ENCODE measurements at places on chromosomes 1 and 21. TPM values are rescaled to one million over a fixed set of nuclear protein-coding genes. Genes with fewer than 3 reads are reported as not detected.

FLG2 gene
- not detected for total RNA-seq

APP gene
- 395 TPM for total RNA-seq

BSND gene
- not detected for total RNA-seq

FAM167B gene
- total RNA-seq: 2.3 TPM

SLAMF6 gene
- total RNA-seq: 0.69 TPM

HIVEP3 gene
- total RNA-seq: 4.3 TPM

TSPAN2 gene
- total RNA-seq: 4.8 TPM

- no peak for DNase-seq
Measured at GRCh38 chr1:83746234-83746633, 252.7 kb downstream of the TTLL7 start.

GRCh38 chr1:19066874-19067181 is 110.4 kb upstream of the IFFO2 start:
- DNase-seq: no peak

- peak; percentile 57 for DNase-seq
Measured at GRCh38 chr1:53510215-53510614, 51.0 kb downstream of the DMRTB1 start.

DNA sequence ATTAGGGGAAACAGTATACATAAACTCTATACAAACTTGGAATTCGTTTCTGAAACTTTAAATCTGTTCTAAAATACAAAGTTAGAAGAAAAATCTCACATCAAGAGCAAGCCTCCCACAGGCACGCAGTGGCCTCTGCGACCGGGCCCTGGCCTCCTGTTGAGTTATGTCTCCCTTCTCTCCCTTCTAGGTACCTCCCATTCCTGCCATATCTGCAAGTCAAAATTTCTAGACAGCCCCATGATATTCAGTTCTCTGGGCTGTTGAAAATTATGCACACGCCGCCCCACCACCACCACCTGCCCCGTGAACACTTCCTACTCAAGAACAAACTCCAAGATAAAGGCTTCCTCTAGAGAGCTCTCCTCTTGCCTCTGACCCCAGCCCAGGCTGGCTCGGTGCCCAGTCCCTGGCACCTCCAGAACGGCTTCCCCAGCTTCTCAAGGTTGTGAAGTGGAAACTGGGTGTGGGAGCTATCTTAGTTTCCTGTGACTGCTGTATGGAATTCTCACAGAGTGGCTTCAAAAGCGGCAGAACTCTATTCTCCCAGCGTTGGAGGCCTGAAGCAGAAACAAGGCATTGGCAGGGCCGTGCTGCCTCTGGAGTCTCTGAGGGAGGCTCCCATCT is 37.7 kb upstream of the LRP8 start:
- DNase-seq: no peak

DNA sequence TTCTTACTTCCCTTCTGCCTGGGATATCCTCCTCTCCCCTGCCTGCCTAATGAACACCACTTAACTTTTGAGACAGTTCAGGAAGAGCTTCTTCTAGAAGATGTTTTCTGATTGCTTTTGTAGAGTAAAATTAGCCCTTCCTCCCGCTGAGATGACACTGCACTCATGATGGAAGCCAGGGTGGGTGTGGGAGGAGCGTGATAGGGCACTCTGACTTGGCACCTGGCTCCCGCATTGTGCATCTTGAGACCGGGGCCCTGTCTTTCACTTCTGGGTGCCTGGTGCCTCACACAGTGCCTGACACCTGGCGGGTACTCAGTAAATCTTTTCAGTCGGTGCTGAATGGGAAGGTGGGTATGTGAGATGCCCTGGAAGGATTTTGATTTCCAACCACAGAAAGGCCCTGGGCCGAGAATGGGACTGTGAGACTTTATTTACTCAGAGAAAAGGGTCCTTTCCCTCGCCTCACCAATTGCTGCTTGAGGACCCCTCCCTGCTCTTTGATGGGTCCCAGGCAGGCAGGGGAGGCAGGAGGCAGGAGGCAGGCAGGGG is 6.8 kb downstream of the THEM5 start:
- no peak for DNase-seq

GRCh38 chr1:183693521-183693920 is 40.4 kb upstream of the APOBEC4 start:
- DNase-seq: no peak

GRCh38 chr1:56975446-56975845 is 9.6 kb upstream of the C8B start:
- no peak for DNase-seq

- no peak for DNase-seq
Measured at GRCh38 chr21:43292866-43293142, 124.0 kb downstream of the CRYAA start.

DNA sequence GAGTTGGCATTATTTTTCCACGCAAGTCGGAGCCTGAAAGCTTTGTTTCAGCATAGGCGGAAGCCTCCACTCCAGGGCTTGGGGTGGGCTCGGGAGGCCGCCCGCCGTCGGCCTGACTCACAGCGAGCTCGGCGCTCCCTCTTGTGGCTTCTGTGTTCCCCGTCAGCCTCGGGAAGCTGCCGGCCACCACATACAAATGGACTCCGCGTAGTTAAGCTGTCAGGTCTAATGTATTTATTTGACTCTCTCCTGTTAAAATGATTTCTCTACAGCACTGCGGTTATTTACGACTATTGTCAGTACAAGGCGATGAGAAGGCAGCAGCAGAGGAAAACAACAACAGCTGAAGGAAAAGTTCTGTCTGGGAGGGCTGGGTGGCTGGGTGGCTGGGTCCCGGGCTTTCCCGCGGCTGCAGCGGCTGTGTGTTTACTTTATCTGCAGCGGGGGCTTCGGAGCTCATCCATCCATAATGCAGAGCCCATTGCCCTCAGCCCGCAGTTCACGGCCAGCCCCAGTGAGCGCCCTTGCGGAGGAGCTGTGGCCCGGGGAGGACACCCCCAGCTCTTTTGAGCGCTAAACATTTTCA is 375.7 kb upstream of the CAMK1G start:
- peak; percentile 77 for DNase-seq

- DNase-seq: peak; percentile 93
Measured at GRCh38 chr1:145960468-145961108, 2.8 kb upstream of the LIX1L start.

- DNase-seq: no peak
Measured at GRCh38 chr1:223853748-223854147, 8.0 kb upstream of the TP53BP2 start.

DNA sequence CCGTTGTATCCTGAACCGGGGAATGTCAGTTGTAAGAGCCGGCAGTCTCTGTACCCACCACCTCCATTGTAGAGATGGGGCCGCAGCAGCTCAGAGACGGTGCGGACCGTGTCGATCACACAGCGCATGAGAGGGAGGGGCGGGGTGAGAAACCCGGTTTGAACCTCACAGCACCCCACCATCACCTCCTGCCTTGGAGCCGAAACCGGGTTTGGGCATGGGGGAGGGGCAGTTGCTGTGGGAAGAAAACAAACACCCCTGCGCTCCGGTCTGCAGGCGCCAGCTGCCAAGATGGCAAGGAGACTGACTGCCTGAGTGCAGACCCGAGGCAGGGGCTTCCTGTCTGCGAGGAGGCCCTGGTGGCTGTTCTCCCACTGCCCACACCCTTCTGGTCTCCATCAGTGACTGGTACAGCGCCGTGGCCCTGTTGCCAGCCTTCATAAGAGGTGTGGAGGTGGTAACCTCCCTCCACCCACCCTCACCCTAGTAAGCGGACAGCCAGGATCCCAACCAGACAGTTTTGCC is 69.2 kb upstream of the SSBP3 start:
- no peak for DNase-seq

GRCh38 chr1:12014141-12014991 is 4.9 kb upstream of the MIIP start:
- peak; percentile 52 for DNase-seq

GRCh38 chr1:1892763-1893120 is 1.9 kb upstream of the GNB1 start:
- no peak for DNase-seq

DNA sequence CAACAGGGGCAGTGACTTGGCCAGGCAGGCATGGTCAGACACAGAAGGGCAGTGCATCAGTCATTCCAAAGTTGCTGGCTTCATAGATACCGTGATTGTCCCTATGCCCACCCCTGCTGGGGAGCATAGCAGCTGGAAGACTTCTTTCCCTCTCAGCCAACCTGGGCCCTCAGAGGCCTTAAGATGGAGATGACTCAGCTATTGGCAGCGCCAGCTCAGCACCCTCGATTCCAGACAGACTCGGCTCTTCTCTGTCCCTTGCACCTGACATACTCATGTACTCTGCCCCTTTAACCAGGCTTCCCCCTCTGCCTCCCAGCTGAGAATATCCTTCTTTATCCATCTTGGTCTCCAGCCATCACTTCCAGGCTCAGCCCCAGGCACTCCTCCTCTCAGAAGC is 16.8 kb downstream of the SLAMF8 start:
- no peak for DNase-seq

- no peak for DNase-seq
Measured at GRCh38 chr1:182101415-182102042, 40.0 kb upstream of the ZNF648 start.

- peak; percentile 70 for DNase-seq
Measured at GRCh38 chr1:109133815-109134214, 19.9 kb downstream of the ELAPOR1 start.

DNA sequence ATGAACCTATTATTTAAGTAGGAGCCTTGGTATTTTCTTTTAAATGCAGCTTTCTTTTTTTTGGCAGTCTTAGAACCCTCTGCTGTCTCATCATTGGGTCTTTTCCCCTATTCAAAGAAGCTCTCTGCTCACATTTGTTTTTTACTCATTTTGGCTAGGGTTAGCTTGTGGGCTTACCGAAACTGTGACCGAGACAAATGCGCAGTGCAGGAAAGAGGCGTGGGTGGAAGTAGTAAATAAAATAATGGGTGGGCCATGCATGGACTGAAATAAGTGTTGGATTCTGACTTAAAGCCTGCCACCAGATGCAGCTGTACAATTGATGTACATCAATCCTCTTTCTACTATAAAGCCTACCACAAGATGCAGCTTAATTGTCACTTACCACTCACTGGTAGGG is 14.7 kb downstream of the XPR1 start:
- no peak for DNase-seq

- no peak for DNase-seq
Measured at GRCh38 chr21:26962621-26963181, 4.2 kb downstream of the ADAMTS5 start.

- no peak for DNase-seq
Measured at GRCh38 chr1:3380469-3380868, 74.0 kb upstream of the ARHGEF16 start.

DNA sequence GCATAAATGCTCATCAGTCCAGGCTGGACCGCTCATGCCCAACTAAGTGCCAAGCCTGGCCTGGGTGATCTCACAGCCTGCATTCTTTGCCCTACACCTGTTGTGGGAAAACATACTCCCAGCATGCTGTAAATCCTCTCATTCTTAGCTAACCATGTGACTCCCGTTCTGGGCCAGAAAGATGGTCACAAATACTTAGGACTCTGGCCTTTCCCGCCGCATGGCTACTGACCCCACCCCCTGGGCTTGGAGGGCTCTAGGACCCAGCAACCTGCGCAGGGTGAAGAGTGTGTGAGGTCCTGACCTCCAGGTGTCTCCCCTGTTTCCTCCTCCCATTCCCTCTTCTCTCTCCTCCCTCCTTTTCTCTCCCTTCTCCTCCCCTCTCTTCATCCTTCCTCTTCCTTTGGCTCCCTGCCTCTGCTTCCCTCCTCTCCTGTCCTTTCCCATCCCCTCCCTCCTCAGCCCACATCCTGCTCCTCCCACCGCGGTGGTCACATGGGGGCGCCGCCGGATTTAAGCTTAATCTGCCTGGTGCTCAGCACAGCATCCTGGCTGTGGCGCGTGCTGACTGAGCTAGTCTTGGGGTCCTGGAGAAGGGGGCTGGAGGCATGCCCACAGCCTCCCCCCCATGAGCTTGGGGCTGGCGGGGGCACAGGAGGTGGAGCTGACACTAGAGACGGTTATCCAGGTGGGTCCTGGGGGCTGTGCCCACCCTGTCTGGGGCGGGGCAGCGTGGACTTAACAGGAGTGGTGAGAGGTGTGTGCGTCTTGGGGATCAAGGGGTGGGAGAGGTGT is at the start of gene CROCC:
Gene CROCC, plus strand, starts transcription at position 541 of the 795 bp plus-strand sequence. Its CDS starts 88 bp downstream, at position 629.
- DNase-seq: peak; percentile 42

GRCh38 chr1:116699605-116700004 is 32.1 kb upstream of the IGSF3 start:
- no peak for DNase-seq

DNA sequence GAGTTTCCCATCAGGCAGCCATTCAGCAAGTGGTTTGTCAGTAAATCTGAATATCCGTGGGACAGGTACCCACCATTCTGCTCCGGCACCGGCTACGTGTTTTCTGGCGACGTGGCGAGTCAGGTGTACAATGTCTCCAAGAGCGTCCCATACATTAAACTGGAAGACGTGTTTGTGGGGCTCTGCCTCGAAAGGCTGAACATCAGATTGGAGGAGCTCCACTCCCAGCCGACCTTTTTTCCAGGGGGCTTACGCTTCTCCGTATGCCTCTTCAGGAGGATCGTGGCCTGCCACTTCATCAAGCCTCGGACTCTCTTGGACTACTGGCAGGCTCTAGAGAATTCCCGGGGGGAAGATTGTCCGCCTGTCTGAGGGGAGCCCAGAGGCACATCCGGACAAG is 48.4 kb downstream of the B3GALT5 start:
- DNase-seq: no peak

- peak; percentile 63 for DNase-seq
Measured at GRCh38 chr1:207818971-207819451, 67.2 kb downstream of the CD46 start.

GRCh38 chr1:16088351-16088911 is 15.0 kb upstream of the FAM131C start:
- no peak for DNase-seq
